ENCODE measurements at places on chromosomes 7 and 10. TPM values are rescaled to one million over a fixed set of nuclear protein-coding genes. Genes with fewer than 3 reads are reported as not detected.

DNA sequence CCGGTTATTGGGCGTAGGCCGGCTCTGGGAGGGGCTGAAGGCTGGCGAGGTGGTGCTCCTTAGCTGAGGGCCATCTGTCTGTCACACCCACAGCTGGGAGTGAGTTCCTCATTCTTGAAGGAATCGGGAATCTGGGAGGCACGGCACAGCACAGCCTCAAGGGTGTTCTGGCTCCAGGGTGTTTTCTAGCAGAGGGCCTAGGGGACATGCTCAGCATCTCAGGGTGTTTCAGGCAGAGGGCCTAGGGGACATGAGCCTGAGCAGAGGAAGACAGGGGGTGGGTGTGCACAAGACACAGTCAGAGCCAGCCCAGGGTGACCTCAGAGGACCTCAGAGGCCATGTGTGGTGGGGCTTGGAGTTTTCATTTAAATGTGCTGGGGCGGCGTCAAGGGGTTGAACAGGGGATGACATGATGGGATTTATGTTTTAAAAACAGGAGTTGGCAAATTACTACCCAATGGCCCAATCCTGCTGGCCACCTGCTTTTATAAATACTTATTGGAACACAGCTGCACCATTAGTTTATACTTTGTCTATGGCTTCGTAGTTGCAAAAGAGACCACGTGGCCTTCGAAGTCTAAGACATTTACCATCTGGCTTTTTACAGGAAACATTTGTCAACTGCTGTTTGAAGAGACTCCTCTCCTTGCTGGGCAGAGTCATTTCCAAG is 121.6 kb downstream of the PRKAG2 start:
- DNase-seq = no peak

GRCh38 chr10:116154651-116155050 is 118.4 kb downstream of the GFRA1 start:
- DNase-seq = no peak

DNA sequence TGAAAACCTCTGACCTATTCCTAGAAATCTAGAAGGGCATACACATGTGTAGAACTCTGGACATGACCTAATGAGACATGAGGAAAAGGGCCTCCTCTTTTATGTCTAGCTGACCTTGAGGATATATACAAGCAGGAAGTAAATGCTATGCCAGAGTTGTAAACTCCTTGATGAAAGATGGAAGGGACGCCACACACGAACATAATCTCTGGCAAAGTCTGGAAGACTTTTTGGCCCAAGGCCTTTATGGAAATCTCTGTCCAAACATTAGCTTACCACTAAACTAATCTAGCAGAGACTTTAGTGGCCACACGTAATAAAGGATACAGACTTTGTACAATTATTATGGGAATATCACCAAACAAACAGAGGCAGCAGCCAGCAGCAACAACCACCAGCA is 138.1 kb upstream of the THSD7A start:
- no peak for DNase-seq

DNA sequence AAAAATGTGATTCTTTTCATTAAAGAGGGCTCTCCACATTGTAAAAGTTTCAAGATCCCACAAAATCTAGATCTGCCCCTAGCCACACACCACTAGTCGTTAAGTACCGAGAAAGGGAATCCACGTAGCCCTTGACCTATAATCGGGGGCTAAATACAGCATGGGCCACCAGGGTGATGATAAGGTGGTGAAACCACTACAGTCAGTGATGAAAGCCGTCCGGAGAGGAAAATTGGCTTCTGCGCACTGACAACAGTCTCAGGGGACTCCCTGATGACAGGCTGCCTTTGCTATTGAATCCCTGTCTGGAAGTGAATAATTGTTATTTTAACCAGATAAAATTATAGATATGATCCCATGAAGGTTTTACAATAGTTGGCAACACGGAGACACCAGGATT is 4.6 kb downstream of the TECTB start:
- DNase-seq = no peak

- DNase-seq = no peak
Observed at GRCh38 chr7:116970238-116970910, 17.1 kb downstream of the ST7 start.

GRCh38 chr7:69762821-69763352 is 164.6 kb downstream of the AUTS2 start:
- no peak for DNase-seq

DNA sequence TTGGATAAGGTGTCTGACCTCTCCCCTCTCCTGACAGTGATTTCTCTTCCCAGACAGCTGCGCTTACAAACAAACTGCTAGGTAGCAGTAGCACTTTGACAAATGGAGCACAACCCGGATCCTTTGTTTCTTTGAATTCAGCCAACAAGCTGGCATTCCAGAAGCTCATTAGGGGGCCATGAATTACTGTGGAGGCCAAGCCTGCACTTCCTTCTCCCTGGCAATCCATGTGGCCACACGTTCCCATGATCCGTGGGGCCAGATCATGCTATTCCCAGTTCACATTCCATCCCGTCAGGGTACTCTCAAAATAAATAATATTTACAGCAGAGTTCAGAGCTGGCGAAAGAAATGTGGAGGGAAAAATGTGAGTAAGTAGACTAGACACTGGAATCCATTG is 172.4 kb downstream of the PRPF18 start:
- no peak for DNase-seq

- DNase-seq = no peak
Observed at GRCh38 chr7:156003220-156004162, 191.2 kb upstream of the SHH start.

DNA sequence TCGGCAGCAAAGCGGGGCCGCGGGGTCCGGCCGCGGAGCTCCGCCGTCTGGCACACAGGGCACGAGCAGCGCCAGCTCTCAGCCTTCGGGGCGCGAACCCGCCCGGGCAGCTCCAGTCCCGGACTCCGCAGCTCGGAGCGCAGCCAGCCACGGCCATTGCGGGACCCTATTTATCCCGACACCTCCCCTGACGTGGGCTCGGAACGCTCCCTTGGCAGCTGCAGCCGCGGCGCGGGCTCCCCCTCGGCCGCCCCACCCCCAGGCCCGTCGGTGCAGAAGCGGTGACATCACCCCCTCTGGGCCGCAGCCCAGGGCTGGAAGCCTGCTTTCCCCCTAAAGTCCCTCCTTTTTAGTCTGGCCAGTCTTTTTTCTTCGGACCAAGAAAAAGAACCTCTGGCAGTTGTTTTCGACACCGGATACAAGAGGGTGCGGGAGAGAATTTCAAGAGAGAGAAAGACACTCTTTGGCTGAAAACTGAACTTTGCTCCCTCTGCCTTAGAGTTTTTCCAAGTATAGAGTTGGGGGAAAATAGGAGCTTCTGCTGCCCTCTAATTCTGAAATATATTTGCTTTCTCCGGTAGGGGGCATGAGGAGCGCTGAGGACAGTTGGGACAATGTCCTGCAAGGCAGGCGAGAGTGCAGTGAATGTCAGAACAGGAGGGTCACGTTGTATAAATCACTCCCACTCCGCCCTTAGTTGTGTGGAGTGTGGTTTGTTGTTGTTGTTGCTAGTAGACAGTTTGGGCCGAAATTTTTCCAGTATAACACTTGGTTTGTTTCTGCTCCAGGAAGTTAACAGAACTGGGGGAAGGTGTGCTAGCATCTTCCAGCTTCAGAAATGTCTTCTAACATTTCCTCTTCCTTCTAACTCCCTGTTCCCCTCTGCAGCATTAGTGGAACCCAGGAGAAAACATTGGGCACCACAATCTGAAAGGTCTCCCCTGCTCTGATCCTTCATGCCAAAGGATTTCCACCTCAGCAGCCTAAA is at the start of gene SFRP4:
TSS of gene SFRP4 (minus strand) at position 145 of the 988 bp plus-strand sequence. CDS start 280 bp downstream, outside the sequence.
- DNase-seq = no peak

GRCh38 chr7:1533547-1534329 is 3.2 kb downstream of the MAFK start:
- no peak for DNase-seq

GRCh38 chr7:37924491-37925041 is 4.1 kb downstream of the EPDR1 start:
- no peak for DNase-seq

DNA sequence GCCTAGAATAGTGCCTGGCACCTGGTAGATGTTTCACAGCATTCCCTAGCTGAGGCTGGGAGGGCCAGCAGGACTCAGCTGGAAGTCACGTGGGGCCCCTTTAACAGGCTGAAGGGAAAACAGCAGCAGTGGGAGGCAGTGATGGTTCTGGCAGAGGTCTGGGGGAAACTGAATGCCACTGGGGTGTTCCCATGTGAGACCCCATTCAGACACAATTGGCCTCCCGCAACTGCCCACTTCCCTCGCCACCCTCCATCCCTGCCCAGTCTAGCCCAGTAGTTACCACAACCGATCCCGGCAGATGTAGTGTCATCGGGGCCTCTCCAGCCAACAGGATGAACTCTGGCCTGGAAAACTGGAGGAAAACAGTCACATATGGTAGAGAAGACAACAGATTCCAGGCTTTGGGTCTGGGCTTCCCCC is 38.3 kb downstream of the FRMPD2 start:
- no peak for DNase-seq

VSTM4 gene
- 0.20 TPM for total RNA-seq

AKR1B15 gene
- not detected for total RNA-seq

CYP3A4 gene
- total RNA-seq = not detected

TRIL gene
- total RNA-seq = 0.39 TPM

SH2B2 gene
- total RNA-seq = 2.1 TPM

NKX6-2 gene
- total RNA-seq = not detected

LFNG gene
- 34.8 TPM for total RNA-seq
